GM13977 (cell line): ENCODE measurements at places on chromosomes 12 and 14.

DNA sequence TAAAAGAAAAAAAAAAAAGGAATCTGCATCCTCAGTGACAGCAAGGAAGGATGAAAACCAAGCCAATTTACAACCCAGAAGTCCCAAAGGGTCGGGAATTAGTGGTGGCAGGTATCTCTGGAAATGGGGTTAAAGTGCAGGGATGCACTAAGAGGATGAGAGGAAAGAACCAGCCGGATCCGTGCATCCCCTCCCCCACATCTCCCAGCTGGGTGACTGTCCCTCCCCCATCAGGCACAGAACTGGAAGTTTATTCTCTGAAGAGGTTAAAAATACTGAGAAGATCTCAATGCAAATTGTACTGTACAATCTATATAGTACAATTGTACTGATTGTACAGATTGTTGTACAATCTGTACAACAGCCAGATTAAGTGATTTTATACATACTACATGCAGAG lies 15.4 kb downstream of the CLMN start:
- no peak for DNase-seq

DNA sequence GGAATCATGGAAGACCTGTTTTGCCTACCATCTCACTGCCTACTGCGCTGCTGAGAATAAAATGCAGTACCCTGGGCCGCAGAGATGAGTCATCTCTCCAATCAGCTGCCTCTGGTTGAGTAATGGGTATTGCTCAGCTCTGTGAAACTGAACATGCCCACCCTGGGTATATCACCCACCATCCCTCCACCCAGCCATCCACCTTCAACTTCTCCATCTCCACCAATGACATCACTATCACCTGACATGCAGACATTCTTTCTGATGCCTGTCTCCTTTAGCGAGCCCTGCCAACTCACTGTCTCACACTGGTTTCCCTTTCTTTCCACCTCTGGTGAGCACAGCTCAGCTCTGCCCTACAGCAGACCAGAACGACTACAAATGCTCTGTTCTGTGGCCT lies 33.6 kb downstream of the E2F7 start:
- no peak for DNase-seq

DNA sequence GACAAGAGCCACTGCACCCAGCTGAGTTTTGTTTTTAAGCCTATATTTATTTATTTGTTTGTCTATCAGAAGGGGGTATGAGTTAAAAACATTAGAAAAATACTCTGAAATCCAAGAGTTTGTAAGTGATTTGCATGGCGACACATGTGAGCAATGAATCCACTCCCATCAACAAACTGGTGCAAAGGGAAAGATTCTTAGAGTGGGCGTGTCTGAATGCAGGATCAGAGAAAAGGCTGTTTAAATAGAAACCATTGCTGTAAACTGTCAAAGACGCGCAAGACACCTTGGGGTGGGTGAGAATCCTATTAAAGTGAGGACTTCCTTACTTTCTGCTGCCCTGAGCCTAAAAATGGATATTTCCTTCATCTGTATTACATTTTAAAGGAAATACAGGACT lies 51.9 kb downstream of the ZFYVE26 start:
- no peak for DNase-seq

DNA sequence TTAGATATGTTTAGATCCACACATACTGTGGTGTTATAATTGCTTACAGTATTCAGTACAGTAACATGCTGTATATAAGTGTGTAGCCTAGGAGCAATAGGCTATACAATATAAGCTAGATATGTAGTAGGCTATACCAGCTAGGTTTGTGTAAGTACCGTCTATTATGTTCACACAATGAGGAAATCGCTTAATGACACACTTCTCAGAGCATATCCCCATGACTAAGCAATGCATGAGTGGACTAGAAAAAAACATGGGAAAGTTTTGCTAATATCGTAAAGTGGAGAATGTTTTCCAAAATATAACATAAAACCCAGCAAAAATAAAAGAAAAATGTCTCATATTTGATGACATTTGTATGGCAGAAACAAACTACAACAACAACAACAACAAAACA lies 27.3 kb downstream of the AKAP3 start:
- DNase-seq, result no peak

DNA sequence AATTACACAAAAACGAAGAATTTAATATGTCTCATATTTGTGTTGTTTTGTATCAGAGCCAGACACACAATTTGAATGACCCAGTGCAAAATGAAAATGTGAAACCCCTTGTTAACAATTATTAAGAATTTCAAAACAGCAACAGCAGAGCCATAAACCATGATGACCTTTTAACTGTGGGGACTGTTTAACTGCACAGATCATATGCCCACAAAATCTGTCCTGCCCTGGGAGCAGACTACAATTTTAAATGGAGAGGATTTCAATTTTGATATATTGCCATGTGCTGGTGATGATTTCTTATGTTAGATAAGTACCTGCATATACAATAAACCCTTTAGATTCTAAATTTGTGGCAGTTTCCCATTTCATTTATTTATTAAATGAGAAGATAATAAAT lies 455.5 kb upstream of the MGAT4C start:
- no peak for DNase-seq

DNA sequence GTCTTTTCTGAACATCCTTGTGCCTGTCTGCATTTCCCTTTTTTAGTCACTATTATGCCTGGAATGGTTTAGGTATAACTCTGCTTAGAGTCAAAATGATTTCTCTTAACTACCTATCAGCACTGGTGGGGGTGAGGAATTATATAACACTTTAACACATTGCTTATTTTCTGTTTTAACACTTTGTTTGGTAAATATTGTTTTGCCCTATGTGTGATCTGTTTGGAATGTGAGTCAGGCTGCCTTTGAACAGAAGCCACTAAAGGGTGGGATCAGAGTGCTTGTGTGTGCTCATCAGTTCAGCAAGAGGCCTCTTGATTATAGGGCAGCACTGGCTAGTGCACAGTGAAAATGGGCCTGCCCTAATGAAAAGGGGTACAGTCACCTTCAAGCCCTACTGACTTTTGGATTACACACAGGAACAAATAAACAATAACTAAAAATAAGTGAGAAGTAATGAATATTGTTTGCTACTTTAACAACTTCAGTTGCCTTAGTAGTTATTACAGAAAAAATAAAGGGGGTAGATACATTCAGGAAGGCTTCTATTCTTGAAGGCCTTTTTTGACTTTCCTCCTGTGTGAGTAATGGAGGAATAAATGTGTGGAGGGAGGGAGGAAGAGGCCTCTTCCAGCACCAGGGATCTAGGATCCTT lies 23.2 kb downstream of the NGDN start:
- DNase-seq, result no peak

DNA sequence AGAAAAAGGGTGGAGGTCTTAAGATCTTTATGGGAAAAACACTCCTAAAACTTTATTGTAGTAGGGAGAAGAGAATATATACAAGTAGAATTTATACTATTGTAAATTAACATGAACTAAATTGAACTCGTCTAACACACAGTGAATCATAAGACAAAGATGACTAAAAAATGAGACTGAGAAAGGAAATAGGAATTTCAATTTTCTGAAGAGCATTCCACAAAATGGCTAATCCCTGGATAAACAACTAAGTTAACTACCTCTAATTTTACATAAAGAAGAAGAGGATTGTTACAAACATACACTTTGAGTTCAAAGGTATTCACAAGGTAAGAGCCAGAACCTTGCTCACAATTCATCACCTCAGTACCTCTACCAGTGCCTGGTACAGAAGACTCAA lies 2.0 kb downstream of the MAP4K5 start:
- DNase-seq, result no peak

DNA sequence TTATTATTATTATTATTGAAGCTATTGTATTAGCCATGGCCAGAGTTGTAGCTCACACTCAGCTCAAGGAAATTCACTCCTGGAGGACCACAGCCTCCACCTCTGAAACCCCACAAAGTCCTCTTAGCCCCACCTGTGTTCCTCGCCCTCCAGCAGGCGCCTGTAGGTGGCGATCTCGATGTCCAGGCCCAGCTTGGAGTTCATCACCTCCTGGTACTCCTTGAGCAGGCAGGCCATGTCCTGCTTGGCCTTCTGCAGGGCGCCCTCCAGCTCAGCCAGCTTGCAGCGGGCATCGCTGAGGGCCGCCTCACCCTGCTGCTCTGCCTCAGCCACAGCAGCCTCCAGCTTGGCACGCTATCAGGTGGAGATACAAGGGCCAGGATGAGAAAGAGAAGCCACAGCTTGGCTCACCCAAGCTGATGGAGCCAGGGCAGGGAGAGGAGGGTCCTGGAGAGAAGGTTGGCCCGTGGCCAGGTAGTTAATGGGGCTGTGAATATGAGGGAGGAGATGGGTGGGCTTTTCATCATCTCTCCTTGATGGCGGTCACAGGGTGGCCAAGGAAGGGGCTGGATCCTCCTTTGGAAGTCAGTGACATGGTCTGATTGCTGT lies 5.1 kb downstream of the KRT85 start:
- no peak for DNase-seq

GRCh38 chr12:71460850-71461609 lies 21.4 kb downstream of the LGR5 start:
- no peak for DNase-seq

DNA sequence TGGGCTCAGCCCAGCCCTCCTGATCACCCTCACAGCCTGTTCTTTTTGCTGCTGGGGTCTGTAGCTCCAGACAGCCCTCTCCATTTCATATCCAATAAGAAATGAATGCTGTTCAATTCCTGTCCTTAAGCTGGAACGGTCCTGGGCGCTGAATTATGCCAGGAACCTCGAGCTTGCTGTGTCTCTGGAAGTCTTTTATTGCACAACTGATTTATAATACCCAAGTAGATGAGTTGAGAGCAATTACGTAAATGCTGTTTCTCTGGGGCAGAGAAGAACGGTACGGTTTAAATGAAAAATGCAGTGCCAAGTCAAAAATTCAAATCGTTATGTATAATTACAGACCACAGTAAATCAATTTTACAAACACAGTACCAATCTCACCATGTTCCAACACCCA lies 161.0 kb downstream of the SAMD4A start:
- no peak for DNase-seq

DNA sequence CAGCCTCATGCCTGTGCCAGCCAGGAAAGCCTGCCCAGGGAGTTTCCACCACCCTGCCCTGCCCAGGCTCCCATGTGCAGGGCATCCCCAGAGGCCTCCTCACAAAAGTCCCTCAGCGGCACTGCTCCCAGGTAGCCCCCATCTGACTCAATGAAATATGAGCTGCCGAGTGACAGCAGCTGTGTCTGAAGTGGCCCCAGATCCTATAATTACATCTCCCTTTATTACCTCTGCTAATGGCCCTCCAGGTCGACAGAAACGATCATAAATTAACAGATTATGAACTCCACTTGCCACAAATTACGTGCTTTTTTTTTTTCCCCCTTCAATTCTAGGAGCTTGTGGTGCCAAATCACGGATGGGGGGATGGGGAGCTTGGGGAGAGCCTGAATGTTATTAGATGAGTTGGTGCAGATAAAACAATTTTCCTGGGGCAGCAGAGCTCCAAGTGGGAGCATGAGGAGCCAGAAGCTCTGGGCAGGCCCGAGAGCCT lies 110.4 kb downstream of the ESRRB start:
- DNase-seq, result no peak

DNA sequence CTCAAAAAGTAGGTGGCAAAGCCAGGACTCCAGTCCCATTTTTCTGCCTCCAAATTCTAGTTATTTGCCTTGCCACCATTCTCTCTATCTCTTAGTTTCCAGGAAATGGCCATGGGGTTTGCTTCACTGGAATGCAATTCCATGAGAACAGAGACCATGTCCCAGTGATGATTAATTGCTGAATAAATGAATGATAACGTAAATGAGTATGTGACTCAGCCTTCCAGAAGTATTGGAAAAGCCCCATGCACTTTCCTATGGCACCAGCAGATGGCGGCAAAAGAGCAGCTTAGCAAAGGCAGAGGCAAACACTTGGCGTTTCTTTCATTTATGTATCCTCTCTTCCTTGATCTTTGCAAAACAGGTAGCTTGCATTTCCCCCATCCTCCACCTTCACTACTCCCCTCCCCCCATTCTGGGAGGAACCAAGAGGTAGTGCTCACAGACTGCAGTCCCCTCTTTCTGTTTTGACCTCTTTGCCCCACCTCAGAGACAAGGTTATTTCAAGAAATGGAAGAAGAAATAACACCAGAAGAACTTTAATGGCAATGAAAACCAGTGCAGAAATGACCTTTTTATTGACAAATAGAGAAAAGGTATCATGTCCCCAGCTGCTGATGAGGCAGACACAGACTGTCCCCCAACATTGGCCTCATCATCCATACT lies 21.3 kb downstream of the TBX3 start:
- peak; percentile 74 for DNase-seq

- DNase-seq, result no peak
Observed at GRCh38 chr12:127389923-127390322, 877.0 kb upstream of the TMEM132C start.

- no peak for DNase-seq
Observed at GRCh38 chr12:96395236-96395635, 5.0 kb downstream of the CDK17 start.

DNA sequence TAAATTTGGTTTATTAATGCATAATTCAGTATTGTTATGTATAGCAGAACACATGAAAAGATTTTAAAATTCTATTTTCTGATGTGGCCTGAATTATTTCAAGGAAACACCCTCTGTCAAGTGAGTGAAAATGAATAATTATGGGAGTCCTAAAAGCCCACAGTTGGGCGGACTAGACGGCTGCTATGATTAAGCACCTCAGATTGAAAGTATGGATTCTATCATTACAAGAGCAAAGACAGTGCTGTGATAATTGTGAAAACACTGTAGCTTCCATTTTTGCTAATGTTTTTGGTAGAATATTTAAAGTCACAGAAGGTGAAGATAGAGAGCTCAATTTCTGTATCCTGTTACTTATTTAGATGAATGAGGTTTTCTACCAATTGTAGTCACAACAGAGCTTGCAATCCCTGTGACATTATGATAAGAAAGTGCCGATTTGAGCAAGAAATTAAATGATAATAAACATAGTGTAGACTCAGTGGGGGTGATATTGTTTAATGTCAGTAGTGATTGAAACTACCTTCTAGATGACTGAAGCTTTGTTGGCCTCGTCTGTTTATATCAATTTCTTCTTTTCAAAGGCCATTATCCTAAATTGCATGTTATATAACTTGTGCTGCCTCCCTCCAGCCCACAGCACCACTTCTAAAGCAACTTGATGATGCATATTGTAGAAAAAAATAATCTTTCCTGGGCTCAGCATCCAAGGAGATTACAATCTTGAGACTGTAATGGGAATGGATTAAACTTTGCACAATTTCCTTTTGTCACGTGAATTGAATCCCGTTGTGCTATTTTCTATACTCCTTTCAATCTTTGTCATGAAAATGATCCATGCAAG lies 359.8 kb downstream of the BTG1 start:
- DNase-seq, result no peak

GRCh38 chr14:104964546-104964945 lies 13.6 kb downstream of the AHNAK2 start:
- DNase-seq, result no peak

GRCh38 chr14:94019329-94019728 lies 6.8 kb upstream of the OTUB2 start:
- DNase-seq, result no peak

- DNase-seq, result no peak
Observed at GRCh38 chr12:121806009-121806545, 2.3 kb downstream of the SETD1B start.

- no peak for DNase-seq
Observed at GRCh38 chr14:65704437-65704836, 291.9 kb downstream of the FUT8 start.
